Dorsolateral prefrontal cortex (tissue), 122 donors: ENCODE measurements at places on chromosomes 16 and 17.

GRCh38 chr16:1045993-1046911 lies 26.3 kb upstream of the SSTR5 start:
- peak; percentile 95 for DNase-seq

GRCh38 chr16:53549970-53550690 lies 47.1 kb upstream of the AKTIP start:
- DNase-seq, result peak; percentile 66

- no peak for DNase-seq
These were observed 43.9 kb upstream of the CCNF start for GRCh38 chr16:2385190-2385836.

- DNase-seq, result no peak
These were observed 596 bp downstream of the UNKL start for GRCh38 chr16:1413684-1414531.

GRCh38 chr17:5585287-5585794 lies 1.0 kb upstream of the NLRP1 start:
- DNase-seq, result no peak

- DNase-seq, result no peak
These were observed 6.1 kb downstream of the IL21R start for GRCh38 chr16:27408012-27408601.

DNA sequence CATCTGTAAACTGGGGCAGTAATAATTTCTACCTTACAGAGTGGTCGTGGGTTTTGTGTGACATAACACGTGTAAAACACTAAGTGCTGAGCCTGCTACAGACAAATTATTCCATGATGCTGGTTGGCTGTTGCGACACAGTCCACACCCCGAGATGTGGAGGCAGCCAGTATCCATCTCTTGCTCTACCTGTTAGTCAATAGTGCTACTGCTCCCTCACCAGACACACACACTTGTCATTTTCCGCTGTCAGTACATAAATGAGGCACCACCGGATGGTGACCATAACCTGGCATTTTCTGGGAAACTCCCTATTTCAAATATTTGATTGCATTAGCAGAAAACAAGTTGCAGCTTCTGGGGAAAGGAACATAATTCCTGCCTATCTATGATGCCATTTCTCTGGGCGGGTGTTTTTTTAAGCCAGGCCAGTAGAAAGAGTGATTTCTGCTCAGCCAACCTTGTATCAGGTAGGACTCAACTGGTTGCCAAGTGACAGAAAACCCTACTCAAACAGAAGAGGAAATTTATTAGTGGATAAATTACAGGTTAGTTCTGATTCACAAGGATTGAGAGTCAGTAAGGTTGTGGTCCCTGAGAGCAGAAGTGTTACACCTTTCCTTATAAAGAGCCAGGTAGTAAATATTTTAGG lies 24.1 kb downstream of the DNAJA2 start:
- DNase-seq, result no peak

DNA sequence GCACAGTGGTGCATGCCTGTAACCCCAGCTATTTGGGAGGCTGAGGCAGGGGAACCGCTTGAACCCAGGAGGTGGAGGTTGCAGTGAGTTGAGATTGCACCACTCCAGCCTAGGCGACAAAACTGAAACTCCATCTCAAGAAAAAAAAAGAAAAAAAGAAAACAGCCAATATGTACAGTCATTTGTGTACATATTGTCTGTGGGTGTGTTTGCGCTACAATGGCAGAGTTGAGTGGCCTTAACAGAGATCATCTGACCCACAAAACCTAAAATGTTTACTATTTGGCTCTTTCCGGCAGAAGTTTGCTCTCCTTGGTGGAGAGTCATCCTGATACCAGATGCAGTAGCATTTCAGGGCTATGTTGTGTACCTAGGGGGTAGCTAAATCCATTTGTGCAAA lies 57.9 kb downstream of the ARSG start:
- no peak for DNase-seq

- no peak for DNase-seq
These were observed 56.3 kb downstream of the LMF1 start for GRCh38 chr16:914440-914839.

GRCh38 chr17:80459234-80459633 lies 17.2 kb downstream of the NPTX1 start:
- DNase-seq, result no peak

- no peak for DNase-seq
These were observed 22.4 kb upstream of the TEKT1 start for GRCh38 chr17:6853764-6854442.

DNA sequence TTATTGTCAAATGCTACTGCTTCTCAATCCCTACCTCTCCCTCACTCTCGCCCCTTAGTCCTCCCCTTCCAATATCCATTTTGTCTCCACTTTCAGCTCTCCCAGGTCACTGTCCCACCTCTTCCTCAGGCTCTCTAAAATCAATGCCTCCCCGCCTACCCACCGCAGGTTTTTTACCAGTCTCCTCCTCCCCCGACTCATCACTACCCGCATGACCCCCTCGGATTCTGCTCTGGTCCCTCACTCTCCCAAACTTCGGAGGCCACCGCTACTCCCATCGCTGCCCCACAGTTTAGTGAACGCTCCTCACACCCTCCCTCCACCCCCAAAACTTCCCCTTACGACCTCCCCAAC lies 513 bp downstream of the CRLF3 start:
- DNase-seq, result no peak

DNA sequence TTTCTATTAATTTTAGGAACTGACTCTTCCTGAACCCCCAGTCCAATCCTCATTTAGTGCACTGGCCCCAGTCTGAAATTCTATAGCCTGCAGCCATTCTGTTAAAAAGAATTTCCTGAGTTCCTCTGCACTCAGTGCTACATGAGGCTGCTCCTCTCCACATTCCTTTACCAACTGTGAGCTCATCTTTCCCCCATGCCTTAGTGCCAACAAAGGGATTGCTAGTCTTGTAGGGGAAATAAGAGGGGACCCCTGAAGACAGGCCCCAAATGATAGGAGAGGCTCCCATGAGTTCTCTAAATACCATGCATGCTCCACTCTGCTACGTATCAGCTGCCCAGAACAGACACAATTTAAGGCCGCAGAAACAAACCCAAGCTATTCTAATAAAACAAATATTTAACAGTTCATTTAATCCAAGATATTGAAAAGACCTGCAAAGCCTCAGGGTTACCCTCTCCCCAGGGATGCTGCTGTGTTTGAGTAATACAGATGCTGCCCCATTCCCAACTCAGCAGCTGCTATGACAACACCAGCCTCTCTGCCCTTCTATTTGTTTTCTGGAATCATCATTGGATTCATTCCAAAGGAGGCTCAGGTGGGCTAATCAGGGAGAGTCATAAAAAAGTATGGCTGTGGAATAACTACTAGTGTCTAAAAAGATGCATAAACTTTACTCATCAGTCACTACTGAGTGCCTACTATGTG lies 228.5 kb downstream of the TOX3 start:
- no peak for DNase-seq

- DNase-seq, result no peak
These were observed 17.3 kb downstream of the BAHCC1 start for GRCh38 chr17:81412490-81413093.

- no peak for DNase-seq
These were observed 298.8 kb downstream of the ZFHX3 start for GRCh38 chr16:72749091-72749490.

DNA sequence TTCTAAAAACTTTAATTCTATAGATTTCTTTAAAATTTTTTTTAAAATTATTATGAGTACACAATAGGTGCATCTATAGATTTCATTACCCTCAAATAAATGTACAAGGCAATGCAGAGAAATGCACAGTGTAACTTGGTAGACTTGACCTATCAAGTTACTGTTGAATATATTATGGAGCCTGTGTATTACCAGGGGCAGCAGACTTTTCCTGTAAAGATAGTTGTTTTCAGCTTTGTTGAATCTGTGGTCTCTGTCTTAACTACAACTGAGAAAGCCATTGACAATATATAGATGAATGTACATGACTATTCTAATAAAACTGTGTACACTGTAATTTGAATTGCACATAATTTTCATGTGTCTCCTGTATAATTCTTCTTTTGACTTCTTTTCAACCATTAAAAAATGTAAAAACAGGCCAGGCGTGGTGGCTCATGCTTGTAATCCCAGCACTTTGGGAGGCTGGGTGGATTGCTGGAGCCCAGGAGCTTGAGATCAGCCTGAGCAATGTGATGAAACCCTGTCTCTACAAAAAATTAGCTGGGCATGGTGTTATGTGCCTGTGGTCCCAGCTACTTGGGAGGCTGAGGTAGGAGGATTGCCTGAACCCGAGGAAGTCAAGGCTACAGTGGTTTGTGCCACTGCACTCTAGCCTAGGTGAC lies 39.4 kb downstream of the TENT4B start:
- DNase-seq, result no peak

GRCh38 chr16:4580250-4580649 lies 24.1 kb downstream of the C16orf96 start:
- no peak for DNase-seq

- no peak for DNase-seq
These were observed 115.8 kb downstream of the IRX5 start for GRCh38 chr16:55046513-55046912.
